ENCODE measurements at places on chromosomes 1 and 21.
A peak's percentile ranks its signal among the peaks of the same experiment; 100 is the strongest.

GRCh38 chr1:92953491-92953890 is 7.8 kb downstream of the DIPK1A start:
- DNase-seq, result no peak

- no peak for DNase-seq
Observed at GRCh38 chr1:33082575-33083108, 1.7 kb downstream of the AZIN2 start.

GRCh38 chr1:78069784-78070183 is 24.0 kb downstream of the GIPC2 start:
- no peak for DNase-seq

GRCh38 chr1:14108356-14109275 is 408.6 kb downstream of the PRDM2 start:
- DNase-seq, result no peak

- DNase-seq, result no peak
Observed at GRCh38 chr1:117930173-117930447, 571 bp downstream of the WDR3 start.

DNA sequence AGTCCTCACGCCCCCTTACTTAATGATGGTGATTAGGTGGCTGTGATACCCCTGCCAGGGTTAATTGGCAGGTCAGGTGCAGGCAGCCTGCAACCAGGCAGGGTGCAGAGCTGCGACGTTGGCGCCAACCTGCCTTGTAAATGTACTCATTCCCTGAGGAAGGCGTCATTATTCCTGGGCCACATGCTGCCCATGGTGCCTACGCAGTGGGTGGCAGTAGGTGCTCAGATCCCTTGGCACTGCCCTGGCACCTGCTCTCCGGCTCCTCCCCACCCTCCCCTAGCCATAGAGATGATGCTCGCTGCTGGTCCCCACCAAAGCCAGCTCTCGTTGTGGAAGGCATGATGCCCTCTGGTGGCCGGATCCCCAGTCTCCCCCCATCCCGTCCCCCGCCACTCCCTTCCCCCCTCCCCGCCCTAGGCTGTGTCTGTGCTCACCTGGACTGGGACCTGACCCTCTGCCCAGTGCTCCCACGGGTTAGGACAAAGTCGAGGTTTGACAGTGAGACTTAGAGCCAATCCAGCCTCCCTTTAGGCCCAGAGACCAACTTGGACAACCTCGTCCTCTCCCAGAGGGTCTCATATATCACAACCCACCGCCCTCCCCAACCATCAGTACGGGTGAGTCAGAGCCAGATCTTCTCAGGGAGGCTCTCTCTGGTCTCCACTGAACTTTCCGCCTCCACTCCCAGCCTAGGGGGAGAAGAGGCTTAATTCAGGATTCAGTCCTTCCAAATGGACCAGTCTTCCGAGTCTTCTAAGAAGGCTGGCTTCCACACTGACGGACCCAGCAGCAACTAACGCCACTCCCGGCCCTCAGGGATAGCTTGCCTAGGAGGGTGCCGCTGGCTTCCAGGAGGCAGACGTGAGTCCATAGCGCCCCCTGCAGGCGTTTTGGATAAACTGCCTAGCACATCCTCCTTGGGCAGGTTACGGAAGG is 5.7 kb downstream of the KRTCAP2 start:
- peak; percentile 84 for DNase-seq

DNA sequence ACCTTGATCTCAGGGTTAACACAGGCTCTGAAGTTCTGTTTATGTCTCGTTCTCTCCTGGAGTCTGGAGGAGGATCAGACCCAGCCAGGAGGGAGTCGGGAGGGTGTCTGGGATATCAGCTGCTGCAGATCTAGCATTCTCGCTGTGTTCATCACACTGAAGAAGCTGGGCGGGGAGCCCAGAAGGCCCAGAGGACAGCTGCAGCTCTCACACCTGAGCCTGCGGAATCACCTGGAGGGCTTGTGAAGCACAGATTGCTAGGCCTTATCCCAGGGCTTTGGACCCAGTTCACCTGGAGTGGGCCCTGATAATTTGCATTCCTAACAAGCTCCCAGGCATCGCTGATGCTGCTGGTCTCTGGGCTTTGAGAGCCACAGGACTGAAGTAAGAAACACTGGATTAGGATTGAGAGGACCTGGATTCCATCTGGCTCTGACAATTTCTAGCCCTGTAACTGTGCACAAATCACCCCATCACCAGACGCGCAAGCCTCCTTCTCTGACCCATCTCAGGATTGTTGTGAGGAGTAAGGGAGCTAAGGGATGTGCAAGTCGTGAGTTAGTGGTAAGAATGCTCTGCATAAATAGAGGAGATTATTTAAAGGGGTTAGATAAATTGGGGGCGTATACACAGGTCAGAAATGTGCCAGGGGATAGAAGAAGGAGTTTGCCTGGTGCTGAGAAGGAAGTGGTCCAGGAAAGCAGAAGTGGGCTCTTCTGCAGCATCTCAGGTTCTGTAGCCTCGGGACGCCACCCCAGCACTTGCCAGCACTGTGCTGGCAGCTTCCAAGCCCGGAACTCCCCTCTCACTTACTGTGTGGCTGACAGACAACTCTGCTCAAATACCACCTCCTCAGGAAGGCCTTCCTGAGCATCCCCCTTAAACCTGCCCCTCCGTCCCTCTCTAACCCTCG is 19.1 kb downstream of the ABCA4 start:
- no peak for DNase-seq

DNA sequence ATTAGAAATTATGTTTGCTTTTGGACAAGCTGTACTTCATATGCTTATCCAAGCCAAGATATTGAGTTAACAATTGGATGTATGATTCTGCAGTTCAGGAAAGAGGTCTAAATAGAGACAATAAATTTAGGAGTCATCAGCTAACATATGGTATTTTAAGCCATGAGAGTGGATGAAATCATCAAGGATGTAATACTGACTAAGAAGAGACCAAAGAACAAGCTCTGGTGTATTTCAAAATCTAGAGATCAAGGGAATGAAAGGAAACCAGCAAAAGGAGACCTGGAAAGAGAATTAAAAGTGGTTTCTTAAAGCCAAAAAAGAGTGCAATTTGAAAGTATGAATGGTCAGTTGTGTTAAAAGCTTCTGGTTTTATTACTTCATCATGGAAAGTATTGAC is 183.6 kb upstream of the BEND5 start:
- DNase-seq, result no peak

GRCh38 chr1:210698661-210699060 is 370.0 kb downstream of the HHAT start:
- no peak for DNase-seq

GRCh38 chr1:63143482-63143881 is 178.9 kb upstream of the FOXD3 start:
- DNase-seq, result no peak

GRCh38 chr1:2874207-2874606 is 72.7 kb upstream of the TTC34 start:
- DNase-seq, result no peak

DNA sequence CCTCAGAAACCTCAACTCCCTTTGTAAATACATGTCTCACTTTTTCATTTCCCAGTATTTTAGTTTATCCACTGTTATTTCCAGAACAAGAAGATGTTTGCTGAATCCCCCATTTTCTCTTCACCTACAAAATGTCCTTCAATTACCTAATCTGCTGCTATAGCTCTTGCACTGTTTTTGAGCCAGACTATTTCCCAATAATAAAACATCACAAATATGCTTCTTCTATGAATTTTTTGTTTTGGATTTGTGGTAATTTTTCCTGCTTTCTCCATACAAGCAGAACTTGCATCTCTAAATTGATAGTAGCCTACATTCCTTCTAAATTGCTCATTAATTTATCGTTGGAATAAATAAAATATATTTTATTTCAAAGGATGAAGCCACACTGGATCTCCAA is 199.6 kb upstream of the C1orf87 start:
- no peak for DNase-seq

GRCh38 chr1:99725996-99726395 is 40.4 kb downstream of the FRRS1 start:
- no peak for DNase-seq

- DNase-seq, result no peak
Observed at GRCh38 chr1:107138166-107138565, 2.7 kb upstream of the NTNG1 start.

DNA sequence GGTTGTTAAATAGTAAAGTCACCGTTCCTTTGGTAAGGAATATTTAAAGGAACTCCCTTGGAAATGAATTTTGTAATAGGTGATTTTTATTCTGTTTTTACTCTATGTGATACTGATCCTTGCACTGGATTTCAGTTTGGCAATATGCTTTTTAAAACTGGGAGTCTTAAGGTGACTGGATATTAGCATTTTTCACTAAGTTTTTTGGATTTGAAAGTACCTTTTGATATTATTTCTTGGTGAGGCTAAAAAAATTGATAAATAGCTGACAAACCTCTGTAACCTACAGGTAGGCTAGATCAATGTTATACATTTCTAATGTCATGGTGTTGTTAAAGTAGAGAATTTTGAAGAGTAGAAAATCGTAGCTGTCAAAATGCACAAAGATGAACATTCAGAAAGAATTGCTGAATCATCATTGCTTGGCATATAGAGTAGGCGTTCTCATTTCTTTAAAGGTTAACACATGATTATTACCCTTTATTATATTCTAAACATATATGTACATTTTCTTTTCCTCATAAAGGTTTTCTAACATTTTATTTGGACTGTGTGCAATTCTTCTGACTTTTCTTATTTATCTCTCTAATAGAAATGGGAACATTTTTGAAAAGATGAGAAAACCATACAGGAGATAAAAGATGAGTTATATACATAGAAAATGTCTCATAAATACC is 1.5 kb upstream of the DNAJB4 start:
- no peak for DNase-seq

GRCh38 chr1:39720094-39720999 is 18.3 kb upstream of the PPIE start:
- DNase-seq, result no peak

GRCh38 chr1:4801192-4801924 is 146.9 kb downstream of the AJAP1 start:
- no peak for DNase-seq

- DNase-seq, result no peak
Observed at GRCh38 chr1:35832276-35832905, 24.6 kb downstream of the AGO4 start.

DNA sequence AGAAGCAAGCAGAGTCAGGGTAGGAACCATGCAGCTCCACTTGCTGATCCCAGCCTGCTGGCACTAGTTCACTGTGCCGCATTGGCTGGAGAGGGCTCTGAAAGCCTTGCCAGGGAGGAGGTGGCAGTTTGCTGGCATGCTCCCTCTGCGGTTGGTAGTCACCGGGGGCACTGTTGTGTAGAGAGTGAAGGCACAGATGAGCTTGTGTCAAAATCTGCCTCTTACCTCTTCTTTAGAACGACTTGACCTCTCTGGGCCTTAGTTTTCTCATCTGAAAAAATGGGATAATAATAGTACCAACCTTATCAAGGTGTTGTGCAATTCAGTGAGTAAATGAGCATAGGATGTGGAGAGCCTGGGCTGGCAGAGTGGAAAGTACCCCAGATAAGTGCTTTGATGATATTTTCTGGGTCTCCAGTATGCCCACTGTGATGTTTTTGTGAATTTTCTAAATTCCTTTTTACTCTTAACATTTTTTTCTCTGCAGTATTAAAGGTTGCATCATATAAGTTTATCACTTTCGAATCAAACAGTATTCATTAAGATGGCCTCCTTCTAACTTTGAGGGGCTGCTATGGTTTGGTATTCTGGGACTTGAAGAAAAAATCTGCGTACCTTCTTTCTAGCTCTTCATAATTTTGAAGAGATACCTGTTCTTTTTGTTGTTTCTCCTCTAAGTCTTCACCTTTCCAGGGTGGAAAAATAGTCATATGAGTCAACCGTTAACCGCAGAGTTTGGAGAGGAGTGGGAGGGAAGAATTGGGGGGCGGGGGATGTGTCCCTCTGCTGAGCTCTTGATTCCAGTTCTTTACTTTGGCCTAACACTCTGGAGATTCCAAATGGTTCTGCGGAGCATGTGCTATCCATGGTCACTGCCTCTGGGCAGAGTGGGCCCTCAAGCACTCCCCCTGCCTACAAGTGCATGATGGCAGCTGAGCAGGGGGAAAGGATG is 26.8 kb downstream of the SZRD1 start:
- no peak for DNase-seq

- no peak for DNase-seq
Observed at GRCh38 chr1:172500207-172500606, 32.7 kb upstream of the SUCO start.

DNA sequence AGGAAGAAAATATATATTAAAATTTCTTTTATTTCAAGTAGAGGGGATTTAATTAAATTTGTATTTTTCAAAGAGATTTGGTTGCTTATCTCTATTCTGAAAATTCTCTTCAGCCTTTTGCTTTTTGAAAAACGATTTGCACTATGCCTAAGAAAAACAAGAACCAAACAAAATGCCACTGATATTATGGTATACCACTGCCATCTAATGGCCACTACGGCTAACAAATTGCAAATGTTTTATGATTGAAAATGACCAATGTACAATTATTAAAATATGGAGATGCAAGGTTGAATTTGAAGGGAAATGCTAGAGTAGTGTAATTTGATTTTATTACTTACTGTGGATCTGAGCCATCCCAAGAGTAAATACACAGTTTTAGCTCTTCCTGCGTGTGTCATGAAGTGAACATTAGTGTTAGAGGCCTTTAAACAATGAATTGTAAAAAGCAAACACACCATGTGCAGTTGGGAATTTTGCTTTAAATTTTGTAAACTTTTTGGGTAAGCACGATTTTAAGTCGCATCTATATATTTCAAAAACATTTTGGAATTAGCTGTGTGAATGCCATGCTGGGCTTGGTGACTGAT is 137.4 kb upstream of the USP25 start:
- no peak for DNase-seq

DNA sequence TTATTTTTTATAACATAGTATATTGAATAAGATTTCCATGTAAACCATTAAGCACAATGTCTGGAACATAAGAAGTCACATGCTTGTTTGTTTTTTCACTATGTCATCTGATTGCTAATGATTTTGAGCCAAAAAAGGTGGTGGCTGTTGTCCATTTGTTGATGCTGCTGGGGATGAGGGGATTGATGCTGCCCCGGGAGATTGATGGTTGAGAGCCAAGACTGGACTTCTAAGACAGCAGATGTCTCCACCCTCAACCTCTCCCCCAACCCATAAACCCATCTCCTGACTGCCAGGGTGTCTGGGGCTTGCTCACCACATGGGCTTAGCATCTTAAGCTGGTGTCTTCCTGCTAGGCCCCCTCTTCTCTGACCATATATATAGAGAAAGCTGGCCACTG is 35.8 kb upstream of the CD34 start:
- no peak for DNase-seq
